ENCODE measurements at places on chromosomes 12 and 14.

DNA sequence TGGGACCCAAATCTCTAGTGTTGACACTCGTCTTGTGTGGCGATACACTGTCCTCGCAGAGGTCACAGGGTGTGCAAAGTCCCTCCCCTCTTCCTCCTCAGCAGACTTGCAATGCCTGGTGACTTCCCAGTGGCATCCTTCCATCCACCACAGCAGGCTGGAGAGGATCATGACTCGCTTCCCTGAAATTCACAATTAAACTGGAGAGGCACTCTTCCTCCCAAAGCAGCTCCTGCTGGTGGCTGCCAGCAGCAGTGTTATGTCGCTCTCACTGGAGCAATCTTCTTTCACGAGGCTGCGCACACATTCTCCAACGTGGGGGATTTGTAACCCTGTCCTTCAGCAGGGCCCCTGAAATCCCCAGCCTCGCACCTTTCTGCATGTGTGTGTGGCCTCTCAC, 145.2 kb upstream of the TMCC3 start:
- DNase-seq = no peak

DNA sequence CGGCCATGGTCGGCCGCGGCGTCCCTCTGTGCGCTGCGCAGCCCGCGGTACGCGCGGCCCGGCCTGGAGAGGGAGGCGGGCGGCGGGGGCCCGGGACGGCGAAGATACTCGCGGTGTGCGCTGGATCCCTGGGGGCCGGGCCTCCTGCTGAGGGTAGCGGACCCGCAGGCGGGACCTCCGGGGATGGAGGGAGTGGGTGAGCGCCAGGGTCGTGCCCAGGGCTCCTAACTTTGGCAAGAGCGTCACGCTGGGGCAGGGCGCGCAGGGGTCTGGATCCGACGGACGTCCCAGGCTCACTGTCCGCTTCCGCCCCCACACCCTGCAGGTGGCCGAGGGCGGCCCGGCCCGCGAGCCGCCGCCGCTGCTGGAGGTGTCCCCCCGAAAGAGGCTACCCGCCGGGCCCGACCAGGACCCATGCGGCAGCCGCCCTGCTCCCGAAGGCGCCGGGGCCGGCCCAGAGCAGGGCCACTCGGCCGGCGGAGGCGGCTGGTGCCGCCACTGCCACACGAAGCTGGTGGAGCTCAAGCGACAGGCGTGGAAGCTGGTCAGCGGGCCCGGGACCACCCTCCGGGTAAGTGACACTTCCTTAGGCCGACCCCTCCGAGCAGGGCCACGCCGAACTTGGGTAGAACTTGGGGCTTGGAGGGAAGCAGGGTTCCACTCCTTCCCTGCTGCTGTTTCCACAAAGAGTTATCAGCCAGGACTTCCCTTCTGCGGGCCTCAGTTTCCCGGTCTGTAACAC, 502 bp downstream of the KIF26A start:
- no peak for DNase-seq

- DNase-seq = no peak
These were observed 466 bp downstream of the SAV1 start for GRCh38 chr14:50667684-50667995.

- DNase-seq = no peak
These were observed 8.3 kb downstream of the GLS2 start for GRCh38 chr12:56479625-56480024.

- DNase-seq = no peak
These were observed 17.3 kb downstream of the KRT7 start for GRCh38 chr12:52250048-52250990.

DNA sequence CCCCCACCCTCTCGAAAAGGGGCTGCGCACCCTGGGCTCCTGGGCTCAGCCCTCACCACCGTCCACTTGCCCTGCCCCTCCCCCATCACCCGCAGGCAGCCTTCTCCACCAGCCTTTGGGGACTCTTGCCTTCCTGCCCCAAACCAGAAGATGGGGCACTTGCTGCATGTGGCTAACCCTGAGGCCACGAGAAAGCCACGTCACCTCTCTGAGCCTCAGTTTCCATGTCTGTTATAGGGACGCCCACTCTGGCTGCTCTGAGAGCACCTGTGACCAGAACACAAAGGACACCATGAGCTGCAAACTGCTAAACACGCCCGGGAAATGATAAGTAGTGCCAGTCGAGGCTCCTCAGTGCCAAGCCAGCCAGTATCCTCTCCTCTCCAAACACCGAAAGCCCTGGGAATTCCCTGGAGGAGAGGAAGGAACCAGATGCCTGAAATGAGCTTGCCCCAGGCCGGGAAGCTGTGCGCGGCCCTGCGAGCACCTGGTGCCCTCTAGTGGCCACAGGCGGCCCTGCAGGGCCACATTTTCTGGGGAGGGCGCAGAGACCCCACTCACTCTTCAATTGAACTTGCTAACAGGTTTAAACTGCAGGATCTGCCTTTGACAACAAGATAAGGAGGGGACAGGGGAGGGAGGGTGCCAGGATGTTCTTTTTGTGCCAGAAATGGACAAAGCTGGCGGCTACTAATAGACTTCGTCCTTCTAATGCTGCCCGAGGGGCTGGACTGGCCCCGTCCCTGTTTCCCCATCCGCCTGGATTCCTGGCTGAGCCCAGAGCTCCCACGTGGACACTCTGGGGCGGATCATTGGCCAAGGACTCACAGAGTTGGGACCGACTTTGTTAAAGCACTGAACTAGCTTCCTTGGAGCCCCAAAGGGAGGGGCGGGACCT, 10.2 kb upstream of the SERPINA9 start:
- no peak for DNase-seq

DNA sequence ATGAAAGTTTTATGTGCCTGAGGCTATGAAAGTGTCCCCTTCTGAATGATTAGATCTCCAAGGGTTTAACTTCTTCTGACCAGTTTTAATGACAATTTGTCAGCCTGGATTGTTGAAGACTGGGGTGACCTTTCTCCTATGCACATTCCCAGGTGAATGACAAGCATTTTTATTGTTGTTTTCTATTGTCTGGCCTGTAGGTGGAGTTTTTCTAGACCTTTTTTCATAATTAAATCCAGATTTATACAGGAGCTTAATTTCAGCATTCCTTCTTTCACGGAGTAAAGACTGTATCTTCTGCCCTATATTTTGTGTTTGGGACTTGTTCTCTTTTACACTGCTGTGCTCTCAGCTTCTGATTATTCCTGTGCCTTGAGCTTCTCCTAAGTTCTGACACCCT, 125.0 kb upstream of the FAR2 start:
- DNase-seq = no peak

GRCh38 chr14:95396221-95396620, 76.5 kb upstream of the CLMN start:
- DNase-seq = no peak

- DNase-seq = no peak
These were observed 66.6 kb downstream of the SINHCAF start for GRCh38 chr12:31259136-31259886.

DNA sequence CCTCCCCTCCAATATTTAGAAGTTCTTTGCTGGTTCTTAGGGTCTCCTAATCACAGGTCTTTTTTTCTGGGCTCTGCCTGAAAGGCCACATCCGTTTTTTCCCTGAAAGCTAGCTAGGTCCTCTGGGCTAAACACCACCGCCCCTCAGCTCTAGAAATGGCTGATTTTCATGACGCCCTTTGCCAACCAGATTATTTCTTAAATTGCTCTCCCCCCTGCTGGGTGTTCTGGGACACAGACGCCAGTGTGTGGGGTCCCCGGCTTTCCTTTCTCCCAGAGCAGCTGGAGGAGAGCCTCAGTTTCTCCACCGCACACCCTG, 45.3 kb upstream of the ATP23 start:
- no peak for DNase-seq

DNA sequence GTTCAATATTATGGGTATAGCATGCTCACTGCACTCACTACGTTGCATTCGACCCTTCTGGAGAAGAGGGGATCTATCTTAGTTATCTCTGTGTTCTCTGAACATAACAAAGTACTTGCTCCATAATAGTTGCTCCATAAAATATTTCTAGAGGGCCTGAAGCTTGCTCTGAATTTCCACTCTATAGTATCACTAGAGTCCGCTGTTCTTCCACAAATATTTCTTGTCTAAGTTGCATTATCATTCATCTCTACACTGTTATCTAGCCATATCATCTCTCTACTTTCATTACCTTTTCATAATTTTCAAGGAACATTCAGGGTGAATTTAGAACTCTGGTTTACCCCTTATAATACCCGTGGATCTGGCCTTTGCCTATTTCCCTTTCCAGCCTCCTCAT, 246.1 kb upstream of the PDE3A start:
- DNase-seq = no peak

DNA sequence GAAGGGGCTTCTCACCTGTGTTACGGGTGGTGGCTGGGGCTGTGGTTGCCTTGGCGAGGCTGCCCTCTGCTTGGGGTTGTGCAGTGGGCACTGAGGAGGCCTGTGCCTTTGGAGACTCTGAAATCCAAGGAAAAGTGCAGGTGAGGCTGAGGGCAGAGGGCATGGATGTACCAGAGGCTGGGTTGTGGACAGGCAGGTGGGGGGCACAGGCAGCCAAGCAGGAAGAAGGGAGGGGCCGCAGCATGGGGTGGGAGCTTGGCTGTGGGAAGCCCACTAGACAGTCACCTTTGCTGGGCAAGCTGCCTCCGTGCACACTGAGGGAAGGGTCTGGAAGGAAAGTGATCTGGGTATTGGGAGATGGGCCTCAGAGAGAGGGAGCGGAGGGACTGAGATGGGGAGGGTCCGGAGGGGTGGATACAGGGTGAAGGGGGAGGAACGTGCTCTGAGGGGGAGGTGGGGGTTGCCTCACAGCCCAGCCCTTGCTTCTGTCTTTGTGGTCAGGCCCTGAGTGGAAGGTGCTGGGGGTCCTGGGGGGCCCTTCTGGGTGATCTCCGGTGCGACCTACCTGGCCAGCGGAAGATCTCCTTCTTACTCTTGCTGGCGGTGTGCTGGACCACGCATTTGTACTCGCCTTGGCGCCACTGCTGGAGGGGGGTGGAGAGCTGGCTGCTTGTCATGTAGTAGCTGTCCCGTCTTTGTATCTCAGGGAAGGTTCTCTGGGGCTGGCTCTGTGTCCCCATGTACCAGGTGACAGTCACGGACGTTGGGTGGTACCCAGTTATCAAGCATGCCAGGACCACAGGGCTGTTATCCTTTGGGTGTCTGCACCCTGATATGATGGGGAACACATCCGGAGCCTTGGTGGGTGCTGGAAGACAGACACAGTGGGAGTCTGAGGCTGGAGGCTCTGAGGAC, 318.7 kb downstream of the TMEM121 start:
- DNase-seq = no peak

DNA sequence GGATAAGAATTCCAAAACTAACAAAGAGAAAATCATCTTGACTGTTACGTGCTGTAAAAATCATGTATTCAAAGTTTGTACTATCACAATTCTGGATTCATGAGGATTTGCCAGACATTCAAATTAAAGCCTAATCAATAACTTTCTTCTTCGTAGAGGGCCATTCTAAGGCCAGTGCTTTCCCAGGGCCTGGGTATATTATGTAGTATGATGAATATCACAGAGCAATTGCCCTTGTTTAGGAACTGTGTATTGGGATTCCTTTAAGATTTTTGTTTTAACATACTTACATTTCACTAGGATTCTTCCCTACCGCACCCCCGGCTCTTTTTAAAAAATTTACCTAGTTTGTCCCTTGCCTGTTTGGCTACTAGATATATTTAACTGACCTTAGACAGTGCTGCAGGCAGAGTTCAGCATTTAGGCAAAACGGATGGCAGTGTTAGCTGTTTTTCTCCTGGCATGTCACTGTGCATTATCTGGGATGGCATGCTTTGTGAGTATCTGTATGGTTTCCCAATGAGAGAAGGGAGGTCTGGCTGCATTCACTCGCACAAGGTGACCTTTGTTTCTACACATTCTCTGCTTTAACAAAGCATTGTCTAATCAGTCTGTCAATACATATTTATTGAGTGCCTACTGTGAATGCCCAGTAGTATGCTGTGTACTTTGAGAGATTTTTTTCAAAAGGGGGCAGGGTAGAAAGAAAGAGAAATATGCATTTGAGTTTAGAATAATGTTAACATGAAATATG, 63.3 kb downstream of the ERC1 start:
- no peak for DNase-seq

- no peak for DNase-seq
These were observed 94.6 kb upstream of the MUCL1 start for GRCh38 chr12:54759751-54760150.

- no peak for DNase-seq
These were observed 443.0 kb downstream of the RAD51B start for GRCh38 chr14:68262567-68262966.
